ENCODE measurements at places on chromosomes 7 and 10.

GRCh38 chr10:3324612-3325038 lies 152.0 kb upstream of the PITRM1 start:
- DNase-seq: no peak

GRCh38 chr7:23277359-23277989 lies 21.7 kb upstream of the MALSU1 start:
- no peak for DNase-seq

DNA sequence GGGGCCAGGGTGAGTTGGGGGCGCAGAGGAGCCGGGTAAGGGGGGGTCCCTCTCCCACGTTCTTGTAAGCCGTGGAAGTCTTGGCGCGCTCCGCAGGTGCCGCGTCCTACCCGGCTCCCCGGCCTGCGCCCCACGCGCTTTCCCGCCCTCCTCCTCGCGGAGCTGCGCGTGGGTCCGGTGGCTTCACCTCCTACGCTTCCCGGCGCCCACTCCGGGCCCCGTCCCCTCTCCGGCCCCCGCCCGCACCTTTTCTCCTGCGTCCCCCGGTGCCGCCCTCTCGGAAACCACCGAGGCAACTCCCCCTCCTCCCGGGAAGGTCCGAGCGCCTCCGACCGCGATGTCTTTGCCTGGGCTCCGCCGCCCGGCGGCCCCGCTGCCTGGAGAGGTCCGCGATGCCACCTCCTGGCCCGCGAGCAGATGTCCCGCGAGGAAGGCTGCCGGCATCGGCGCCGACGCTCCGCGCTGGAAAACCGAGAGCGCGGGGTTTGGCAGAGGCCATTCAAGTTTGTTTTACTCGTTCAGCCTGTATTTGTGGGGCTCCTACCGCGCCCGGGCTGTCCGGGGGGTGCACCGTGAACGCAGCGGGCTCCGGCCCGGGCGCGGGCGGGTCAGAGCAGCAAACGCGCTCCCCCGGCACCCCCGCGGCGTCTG lies 2.4 kb upstream of the NKX6-2 start:
- DNase-seq: no peak

GRCh38 chr10:92839191-92840085 lies 8.9 kb upstream of the EXOC6 start:
- peak; percentile 32 for DNase-seq

- no peak for DNase-seq
These were observed 42.0 kb downstream of the ZNF783 start for GRCh38 chr7:149304006-149304405.

Data from activated CD4-positive, alpha-beta T cell treated with anti-CD3 and anti-CD28 coated beads, Interleukin-2, amount 50 U/mL, for 1 hour (primary cell).